ENCODE measurements at places on chromosomes 4 and X. TPM values are rescaled to one million over a fixed set of nuclear protein-coding genes. Genes with fewer than 3 reads are reported as not detected.
A peak's percentile ranks its signal among the peaks of the same experiment; 100 is the strongest.

DNA sequence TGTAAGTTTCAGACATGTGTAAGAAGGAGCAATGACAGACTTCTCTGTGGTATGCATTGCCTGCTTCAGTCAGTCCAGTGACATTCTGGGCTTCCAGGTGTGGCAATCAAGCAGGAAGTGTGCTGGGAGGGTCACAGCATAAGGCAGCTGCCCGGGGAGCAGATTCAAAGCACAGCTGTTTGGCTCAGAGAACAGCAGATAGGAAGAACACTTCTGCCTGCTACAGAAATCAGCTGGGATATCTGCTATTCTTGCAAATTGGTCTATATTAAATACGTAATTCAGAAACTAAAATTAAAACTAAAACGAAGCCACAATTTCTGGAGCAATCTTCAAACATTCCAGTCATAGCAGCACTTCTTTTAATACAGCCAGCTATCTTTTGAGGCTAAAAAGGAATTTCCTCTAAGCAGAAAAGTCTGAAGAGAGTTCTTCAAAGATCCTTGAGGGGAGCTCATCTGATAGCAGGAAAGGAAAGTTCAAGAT is 47.5 kb upstream of the GALNT7 start:
- DNase-seq, result peak; percentile 24

DNA sequence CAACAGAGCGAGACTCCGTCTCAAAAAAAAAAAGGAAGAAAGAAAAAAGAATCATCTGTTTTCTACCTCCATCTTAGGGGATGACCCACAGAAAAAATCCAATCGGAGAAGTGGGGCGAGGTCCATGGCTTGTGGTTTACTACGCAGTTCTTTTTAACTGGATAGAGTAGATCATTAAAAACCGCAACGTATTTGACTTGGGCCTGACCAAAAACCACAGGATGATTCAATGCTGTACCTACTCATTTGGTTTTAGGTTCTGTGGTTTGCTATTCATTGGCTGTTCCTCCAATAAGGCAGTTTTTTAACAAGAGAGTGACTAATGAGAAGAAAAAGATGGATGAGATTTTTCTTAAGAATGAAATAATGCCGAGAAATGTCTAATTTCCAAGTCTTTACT is 83.7 kb downstream of the FREM3 start:
- peak; percentile 75 for DNase-seq

GRCh38 chr4:161285461-161285860 is 878.3 kb downstream of the FSTL5 start:
- peak; percentile 51 for DNase-seq

OTC gene
- total RNA-seq, result not detected

UGDH gene
- 50.9 TPM for total RNA-seq
